ENCODE measurements at places on chromosomes 16 and 17. TPM values are rescaled to one million over a fixed set of nuclear protein-coding genes. Genes with fewer than 3 reads are reported as not detected.

The CACNG1 gene
- total RNA-seq: not detected

GRCh38 chr17:1077581-1077985, 80.7 kb downstream of the TIMM22 start:
- H3K27ac ChIP-seq: no peak overlapping the region
- no peak overlapping the region for H3K4me3 ChIP-seq
- H3K36me3 ChIP-seq: peaks cover 58% of the 10 kb centered on the region
- peaks cover 4% of the 10 kb centered on the region for H3K4me1 ChIP-seq
- no peaks in the 10 kb centered on the region for H3K27me3 ChIP-seq

GRCh38 chr16:55189682-55190636, 134.0 kb upstream of the IRX6 start:
- H3K36me3 ChIP-seq: no peaks in the 10 kb centered on the region
- H3K4me3 ChIP-seq: no peak overlapping the region
- H3K4me1 ChIP-seq: no peaks in the 10 kb centered on the region
- no peak for DNase-seq

- H3K4me3 ChIP-seq: no peak overlapping the region
- H3K4me1 ChIP-seq: peaks cover 6% of the 10 kb centered on the region
- H3K27me3 ChIP-seq: no peaks in the 10 kb centered on the region
- H3K36me3 ChIP-seq: no peaks in the 10 kb centered on the region
- H3K27ac ChIP-seq: no peak overlapping the region
These were observed 16.8 kb downstream of the NOG start for GRCh38 chr17:56610321-56610720.

DNA sequence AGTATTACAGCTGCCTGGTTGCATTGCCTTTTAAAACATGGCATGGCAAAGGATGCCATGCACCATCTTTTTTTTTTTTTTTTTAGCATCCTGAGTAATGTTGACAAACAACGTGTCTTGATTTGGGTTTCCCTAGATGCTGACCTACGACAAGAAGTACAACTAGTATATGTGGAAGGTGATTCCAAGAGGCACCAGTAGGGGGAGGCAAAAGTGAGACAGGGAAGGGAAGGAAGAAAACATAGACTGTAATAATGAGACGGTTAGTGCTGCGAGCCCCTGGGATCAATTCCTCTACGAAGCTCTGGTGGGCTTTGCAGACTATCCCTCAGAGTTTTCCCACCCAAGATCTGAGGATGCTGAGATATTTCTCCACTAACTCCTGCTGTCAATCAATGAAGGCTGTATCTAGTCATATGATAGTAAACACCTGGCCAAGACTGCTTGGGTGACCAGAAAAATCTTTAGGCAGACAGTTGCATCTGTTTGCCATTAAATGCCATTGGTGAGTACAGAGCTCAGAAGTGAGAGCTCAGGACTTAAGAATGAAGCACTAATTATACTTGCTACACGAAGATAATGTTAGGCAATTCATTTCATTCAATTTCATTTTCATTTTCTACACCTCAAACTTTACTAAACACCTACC, 458.6 kb upstream of the GOT2 start:
- no peaks in the 10 kb centered on the region for H3K27me3 ChIP-seq
- H3K4me3 ChIP-seq: no peak overlapping the region
- H3K4me1 ChIP-seq: no peaks in the 10 kb centered on the region
- DNase-seq: no peak
- H3K36me3 ChIP-seq: no peaks in the 10 kb centered on the region

The KRTAP9-8 gene
- not detected for total RNA-seq

The THUMPD1 gene
- total RNA-seq: 57.9 TPM

DNA sequence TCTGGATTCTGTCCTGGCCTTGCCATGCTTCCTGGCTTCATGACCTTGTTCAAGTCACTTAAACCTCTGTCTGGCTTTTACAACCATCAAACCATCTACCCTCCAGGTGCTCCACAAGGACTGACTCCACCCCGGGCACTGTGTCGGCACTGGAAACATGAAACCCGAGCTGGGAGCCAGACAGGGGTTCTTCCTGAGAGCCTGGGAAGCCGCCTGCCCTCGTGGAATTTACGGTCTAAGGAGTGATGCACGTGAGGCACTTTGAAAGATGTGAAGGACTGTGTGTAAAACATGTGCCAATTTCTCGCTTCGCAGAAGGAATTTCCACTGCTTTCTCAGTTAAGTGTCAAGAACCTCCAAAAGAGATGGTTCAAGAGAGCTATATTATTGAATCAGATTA, 11.6 kb downstream of the CDK5R1 start:
- H3K4me1 ChIP-seq: peaks cover 70% of the 10 kb centered on the region
- H3K27me3 ChIP-seq: no peaks in the 10 kb centered on the region
- no peak for DNase-seq
- H3K36me3 ChIP-seq: no peaks in the 10 kb centered on the region

- no peaks in the 10 kb centered on the region for H3K4me1 ChIP-seq
- H3K4me3 ChIP-seq: no peak overlapping the region
- no peak overlapping the region for H3K27ac ChIP-seq
- no peak for DNase-seq
- no peaks in the 10 kb centered on the region for H3K27me3 ChIP-seq
- H3K36me3 ChIP-seq: no peaks in the 10 kb centered on the region
These were observed 356.0 kb downstream of the CA10 start for GRCh38 chr17:51802544-51802943.

- no peak overlapping the region for H3K27ac ChIP-seq
- no peak for DNase-seq
- no peaks in the 10 kb centered on the region for H3K27me3 ChIP-seq
- H3K36me3 ChIP-seq: peaks cover 11% of the 10 kb centered on the region
- H3K4me3 ChIP-seq: no peak overlapping the region
These were observed 21.2 kb downstream of the CLEC16A start for GRCh38 chr16:10965440-10966061.

GRCh38 chr17:67476787-67477335, 99.8 kb downstream of the PITPNC1 start:
- H3K27ac ChIP-seq: peak overlapping the region; percentile 79
- no peak overlapping the region for H3K4me3 ChIP-seq
- no peaks in the 10 kb centered on the region for H3K27me3 ChIP-seq
- no peaks in the 10 kb centered on the region for H3K36me3 ChIP-seq
- H3K4me1 ChIP-seq: peaks cover 31% of the 10 kb centered on the region

GRCh38 chr17:42844271-42844670, at the start of gene AOC2:
Gene AOC2 (plus strand): TSS chr17:42844580. CDS start chr17:42844627, 47 bp downstream.
- no peak for DNase-seq
- H3K27ac ChIP-seq: no peak within 1 kb of the TSS
- H3K4me1 ChIP-seq: no peaks in the 10 kb centered on the region
- no peaks in the 10 kb centered on the region for H3K27me3 ChIP-seq

DNA sequence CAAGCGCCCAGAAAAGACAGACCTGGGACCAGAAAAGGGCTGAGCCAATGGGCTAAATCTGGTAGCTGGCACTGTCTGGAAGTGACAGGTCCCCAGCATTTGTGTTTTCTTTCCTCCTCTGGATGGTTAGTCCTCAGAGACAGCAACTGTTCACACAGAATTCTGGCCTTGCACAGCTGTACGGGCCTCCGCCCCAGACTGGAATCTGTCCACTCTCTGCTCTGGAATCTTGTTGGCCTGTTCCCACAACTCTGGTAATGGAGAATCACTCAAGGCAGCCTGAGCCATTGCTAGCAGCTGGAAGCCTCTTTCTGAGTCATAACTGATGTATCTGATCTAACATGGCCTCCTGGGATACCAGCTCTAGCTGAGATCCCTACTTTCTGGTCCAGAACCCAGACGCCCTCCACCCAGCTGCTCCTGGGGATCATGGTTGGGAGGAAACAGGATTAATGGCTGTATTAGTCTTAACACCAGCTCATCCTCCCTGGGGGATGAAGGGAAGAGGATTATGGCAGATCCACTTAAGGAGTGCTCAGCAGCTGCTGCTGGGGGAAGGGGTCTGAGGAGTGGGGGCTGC, 9.1 kb downstream of the ZNF668 start:
- peaks cover 9% of the 10 kb centered on the region for H3K4me1 ChIP-seq
- H3K27me3 ChIP-seq: no peaks in the 10 kb centered on the region
- H3K27ac ChIP-seq: peak overlapping the region; percentile 41

GRCh38 chr16:12059216-12059769, 82.8 kb downstream of the SNX29 start:
- peaks cover 9% of the 10 kb centered on the region for H3K36me3 ChIP-seq
- no peak overlapping the region for H3K4me3 ChIP-seq
- DNase-seq: no peak
- H3K27ac ChIP-seq: no peak overlapping the region

GRCh38 chr16:69568676-69569075, 2.9 kb downstream of the NFAT5 start:
- H3K36me3 ChIP-seq: no peaks in the 10 kb centered on the region
- no peaks in the 10 kb centered on the region for H3K27me3 ChIP-seq
- H3K27ac ChIP-seq: no peak overlapping the region
- DNase-seq: no peak
- peaks cover 23% of the 10 kb centered on the region for H3K4me1 ChIP-seq
- H3K4me3 ChIP-seq: no peak overlapping the region

The OR1A1 gene
- not detected for total RNA-seq

GRCh38 chr17:44095647-44096496, 25.3 kb downstream of the G6PC3 start:
- H3K27me3 ChIP-seq: no peaks in the 10 kb centered on the region
- H3K36me3 ChIP-seq: peaks cover 4% of the 10 kb centered on the region
- no peak for DNase-seq
- no peak overlapping the region for H3K4me3 ChIP-seq
- H3K27ac ChIP-seq: no peak overlapping the region

The AANAT gene
- not detected for total RNA-seq

DNA sequence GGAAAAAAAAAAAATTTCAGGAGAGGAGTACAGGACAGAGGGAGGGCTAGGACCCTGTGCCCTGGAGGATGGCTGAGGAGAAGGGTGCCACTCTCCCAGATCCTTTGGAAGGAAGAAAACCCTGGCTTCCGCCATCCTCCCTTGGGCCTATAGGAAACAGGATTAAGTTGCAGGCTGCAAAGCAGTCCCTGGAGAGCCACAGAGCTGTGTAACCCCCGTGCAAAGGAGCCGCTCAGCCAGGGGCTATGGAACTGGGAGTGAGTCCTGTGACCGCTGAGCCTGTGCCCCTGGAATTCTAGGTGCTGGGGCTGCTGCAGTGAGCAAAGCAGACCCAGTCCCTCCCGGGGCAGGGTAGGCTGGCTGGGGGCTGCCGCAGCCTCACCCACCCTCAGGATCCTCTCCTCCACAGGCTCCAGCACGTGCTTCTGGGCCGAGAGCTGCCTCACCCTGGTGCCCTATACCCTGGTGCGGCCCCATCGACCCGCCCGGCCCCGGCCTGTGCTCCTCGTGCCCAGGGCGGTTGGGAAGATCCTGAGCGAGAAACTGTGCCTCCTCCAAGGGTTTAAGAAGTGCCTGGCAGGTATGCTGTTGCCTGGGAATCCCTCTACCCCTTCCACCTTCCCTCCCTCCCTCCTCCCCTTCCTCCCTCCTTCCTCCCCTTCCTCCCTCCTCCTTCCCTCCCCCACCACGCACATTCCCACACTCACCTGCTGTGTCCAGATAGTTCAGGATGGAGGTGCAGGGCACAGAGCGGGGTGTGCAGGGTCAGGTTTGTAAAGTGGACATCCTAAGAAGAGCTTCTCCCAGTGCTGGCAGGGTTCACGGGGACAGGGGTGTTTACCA, 15.3 kb downstream of the SGSH start:
- H3K27ac ChIP-seq: no peak overlapping the region
- no peak for DNase-seq
- H3K36me3 ChIP-seq: peaks cover 17% of the 10 kb centered on the region
- H3K4me1 ChIP-seq: no peaks in the 10 kb centered on the region

The PITPNM3 gene
- total RNA-seq: 0.98 TPM

- H3K27ac ChIP-seq: no peak overlapping the region
- H3K36me3 ChIP-seq: no peaks in the 10 kb centered on the region
- no peaks in the 10 kb centered on the region for H3K4me1 ChIP-seq
- H3K4me3 ChIP-seq: no peak overlapping the region
These were observed 15.9 kb upstream of the FBXO47 start for GRCh38 chr17:38982858-38983746.

The ASPA gene
- not detected for total RNA-seq

The LYZL6 gene
- not detected for total RNA-seq
